ENCODE measurements at places on chromosomes 6 and 20.

GRCh38 chr6:162019349-162019748, 708.2 kb downstream of the PRKN start:
- no peak for DNase-seq

- no peak for DNase-seq
Observed at GRCh38 chr6:158557927-158558326, 2.0 kb upstream of the TMEM181 start.

GRCh38 chr6:95325916-95326315, 251.4 kb upstream of the MANEA start:
- DNase-seq, result no peak

DNA sequence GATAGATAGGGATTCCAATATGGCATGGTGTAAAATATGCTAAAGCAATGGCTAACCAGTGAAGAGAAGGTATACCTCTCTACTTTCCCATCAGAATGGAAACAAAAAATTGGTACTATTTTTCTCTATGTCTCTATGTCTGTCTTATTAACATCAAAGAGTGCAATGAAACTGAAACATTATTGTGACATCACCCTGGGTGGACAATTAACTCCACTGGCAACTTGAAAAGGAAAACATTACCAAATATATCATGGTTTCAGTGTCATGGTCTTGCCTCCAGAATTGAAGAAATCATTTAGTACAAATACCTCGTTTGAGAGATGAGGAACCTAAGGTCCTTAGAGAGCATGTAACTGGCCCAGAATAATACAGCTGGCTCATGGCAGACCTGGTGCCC, 1132.5 kb upstream of the MAP3K7 start:
- no peak for DNase-seq

- no peak for DNase-seq
Observed at GRCh38 chr6:15817100-15817499, 154.3 kb upstream of the DTNBP1 start.

DNA sequence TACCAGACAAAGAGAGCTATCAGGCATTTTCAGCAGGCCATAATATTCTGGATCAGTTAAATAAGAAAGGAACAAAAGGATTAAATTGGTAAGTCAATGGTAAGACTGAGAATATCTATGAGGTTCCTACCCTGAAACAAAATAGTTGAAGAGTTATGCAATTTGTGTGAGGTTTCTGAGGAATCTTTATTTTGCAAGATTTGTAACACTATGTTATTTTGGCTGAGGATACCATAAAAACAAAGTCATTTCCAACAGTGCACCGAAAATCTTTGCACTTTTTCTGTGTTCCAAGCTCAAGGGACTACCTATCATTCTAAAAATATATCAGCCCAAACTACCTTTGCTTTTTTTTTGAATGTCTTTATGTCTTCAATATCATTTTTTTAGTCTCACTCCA, 383.3 kb upstream of the CITED2 start:
- DNase-seq, result no peak

All from MG63 (cell line).